ENCODE measurements at places on chromosomes 11 and 22.

- DNase-seq, result no peak
Observed at GRCh38 chr11:19374151-19374569, 133.4 kb upstream of the E2F8 start.

GRCh38 chr11:114099392-114100178 lies 40.1 kb downstream of the ZBTB16 start:
- DNase-seq, result no peak

DNA sequence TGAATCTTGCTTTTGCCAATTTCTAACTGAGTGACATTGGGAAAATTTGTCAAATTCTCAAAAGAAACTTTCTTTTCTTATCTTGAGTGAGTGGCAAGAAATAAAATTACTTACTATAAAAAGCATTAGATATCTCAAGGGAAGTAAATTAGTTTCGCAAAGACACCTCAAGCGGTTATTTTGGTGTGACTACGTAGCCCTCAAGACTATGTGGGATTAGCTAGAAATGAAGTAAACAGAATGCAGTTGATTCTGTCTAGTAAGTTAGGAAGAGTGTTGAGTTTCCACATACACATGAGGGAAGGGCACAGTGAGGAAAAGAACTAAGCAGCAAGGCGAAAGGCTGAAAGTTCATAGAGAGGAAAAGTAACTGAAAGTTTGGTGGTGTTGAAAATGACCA lies 28.3 kb upstream of the MS4A6A start:
- DNase-seq, result no peak

DNA sequence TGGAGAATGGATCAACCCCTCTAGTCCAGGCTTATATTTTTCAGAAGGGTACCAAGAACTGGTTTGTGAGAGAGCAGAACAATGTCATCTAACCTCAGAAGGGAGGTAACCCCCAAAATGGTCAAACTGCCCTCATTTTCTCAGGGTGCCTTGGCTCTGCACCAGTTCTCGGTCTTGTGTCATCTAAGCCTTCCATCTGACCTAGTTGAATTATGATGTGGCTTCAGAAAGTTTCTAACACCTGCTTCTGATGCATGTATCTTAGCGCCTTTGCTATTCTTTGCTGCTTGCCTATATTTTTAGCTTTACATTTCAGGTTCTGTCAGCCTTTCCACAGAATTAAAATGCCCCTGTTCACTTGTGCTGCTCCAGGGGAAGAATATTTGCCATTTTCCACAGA lies 91.7 kb upstream of the E2F8 start:
- DNase-seq, result no peak

GRCh38 chr11:134020598-134020997 lies 48.3 kb upstream of the JAM3 start:
- DNase-seq, result no peak

DNA sequence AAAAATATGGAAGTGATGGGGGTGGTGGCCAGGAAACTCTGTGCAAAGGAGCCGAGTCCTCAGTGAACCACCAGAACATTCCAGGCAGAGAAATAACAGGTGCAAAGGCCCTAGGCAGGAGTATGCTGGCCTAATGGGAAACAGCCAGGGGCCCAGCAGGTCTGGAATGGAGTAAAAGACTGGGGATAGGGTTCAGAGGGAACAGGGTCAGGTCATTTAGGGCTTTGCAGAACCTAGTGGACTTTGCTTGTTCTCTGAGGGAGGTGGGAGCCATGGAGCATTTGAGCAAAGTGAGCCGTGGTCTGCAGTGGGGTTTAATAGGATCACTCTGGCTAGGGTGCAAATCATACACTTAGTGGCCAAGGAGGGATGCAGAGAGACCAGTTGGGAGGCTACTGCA lies 8.7 kb downstream of the CRYBB3 start:
- DNase-seq, result no peak

DNA sequence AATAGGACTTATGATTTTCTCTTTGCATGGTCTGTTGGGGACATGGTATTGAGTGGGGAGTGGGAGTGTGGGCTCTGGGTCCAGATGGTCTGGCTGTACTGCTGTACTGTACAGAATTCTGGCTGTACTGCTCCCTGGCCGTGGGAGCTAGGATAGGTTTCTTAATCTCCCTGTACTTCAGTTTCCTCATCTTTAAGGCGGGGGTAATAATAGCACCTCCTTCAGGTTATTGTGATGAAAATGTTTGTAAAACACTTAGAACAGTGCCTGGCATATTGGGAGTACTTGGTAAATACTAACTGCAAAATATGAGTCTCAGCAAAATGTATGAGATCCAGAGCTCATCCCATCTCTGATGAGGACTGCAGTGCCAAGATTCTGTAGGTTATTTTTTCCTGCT lies 198.6 kb downstream of the KIF18A start:
- no peak for DNase-seq

GRCh38 chr11:26753723-26754504 lies 32.1 kb upstream of the SLC5A12 start:
- peak; percentile 51 for DNase-seq

- no peak for DNase-seq
Observed at GRCh38 chr11:26708736-26709456, 13.0 kb downstream of the SLC5A12 start.

Data from suppressor macrophage treated with lipopolysaccharide for 1 hour (primary cell).